ENCODE measurements at places on chromosomes 5 and 9. TPM values are rescaled to one million over a fixed set of nuclear protein-coding genes. Genes with fewer than 3 reads are reported as not detected.

NEUROG1 gene
- not detected for total RNA-seq

DNA sequence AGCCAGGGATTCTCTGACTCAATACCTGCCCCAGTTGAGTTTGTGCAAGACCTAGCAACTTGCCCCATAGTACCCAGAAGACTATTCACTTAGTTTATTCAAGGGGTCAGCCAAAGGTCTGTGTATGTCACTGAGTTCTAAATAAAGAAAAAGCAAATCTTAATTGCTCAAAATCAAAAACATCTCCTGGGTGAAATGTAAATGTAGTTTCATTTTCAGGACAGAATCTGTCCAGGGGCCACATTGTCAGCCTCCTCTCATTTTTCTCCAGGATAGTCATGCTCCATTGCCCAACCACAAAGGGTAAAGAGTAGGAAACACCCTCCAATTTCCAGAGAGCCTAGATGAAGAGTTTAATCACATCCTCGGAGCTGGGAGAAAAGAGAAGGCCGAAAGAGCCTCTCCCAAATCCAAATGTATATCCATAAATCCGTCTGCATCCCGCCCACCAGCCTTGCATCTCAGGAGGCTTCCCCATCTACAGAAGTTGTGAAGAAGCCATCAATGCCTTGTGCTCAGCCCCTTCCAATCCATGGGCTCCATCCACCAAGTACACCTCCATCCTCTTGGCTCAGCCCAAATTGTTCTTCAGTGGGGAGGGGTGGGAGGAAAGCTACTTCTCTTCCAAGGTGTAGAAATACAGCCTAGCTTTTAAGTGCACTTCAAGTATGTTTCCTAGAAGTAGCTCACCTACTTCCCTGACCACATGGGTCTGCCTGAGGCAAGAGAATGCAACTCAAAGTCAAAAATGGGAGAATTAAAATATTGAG is 26.9 kb downstream of the ADAM19 start:
- ATAC-seq: peak; percentile 87

GRCh38 chr9:3660936-3661335 is 135.1 kb upstream of the RFX3 start:
- no peak for ATAC-seq

NR2F1-AS1 gene
- total RNA-seq: 6.0 TPM
